ENCODE measurements at places on chromosomes 7 and 10. TPM values are rescaled to one million over a fixed set of nuclear protein-coding genes. Genes with fewer than 3 reads are reported as not detected.

The MLXIPL gene
- 91.5 TPM for total RNA-seq

The GJC3 gene
- total RNA-seq = 0.61 TPM

The CDC123 gene
- total RNA-seq = 62.5 TPM

The FRAT1 gene
- total RNA-seq = 8.2 TPM

The SYT15 gene
- 6.3 TPM for total RNA-seq

The HMX2 gene
- not detected for total RNA-seq

GRCh38 chr10:99325281-99325680 is 3.9 kb upstream of the CNNM1 start:
- no peak for DNase-seq

DNA sequence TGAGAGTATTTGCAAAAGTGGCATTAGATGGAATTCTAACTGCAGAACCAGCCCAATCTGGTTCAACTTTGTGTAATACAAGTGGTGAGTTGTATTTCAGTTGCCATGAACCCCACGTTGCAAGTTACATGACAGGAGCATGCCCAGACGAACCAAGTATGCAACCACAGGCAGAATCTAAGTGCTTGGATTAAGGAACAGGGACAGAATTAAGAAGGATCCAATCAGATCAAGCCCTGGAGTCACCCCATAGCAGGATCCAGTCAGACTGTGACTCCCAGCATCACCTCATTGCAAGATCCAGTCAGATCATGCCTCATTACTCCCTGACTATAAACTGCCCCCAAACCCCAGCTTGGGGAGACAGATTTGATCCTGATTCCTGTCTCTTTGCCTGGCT is 388.7 kb upstream of the NRP1 start:
- no peak for DNase-seq

Measured in mesenteric fat pad (tissue), 1 donor.